ENCODE measurements at places on chromosomes 12 and 14.

- no peak for DNase-seq
These were observed 30.9 kb downstream of the PLEKHG7 start for GRCh38 chr12:92733661-92734060.

DNA sequence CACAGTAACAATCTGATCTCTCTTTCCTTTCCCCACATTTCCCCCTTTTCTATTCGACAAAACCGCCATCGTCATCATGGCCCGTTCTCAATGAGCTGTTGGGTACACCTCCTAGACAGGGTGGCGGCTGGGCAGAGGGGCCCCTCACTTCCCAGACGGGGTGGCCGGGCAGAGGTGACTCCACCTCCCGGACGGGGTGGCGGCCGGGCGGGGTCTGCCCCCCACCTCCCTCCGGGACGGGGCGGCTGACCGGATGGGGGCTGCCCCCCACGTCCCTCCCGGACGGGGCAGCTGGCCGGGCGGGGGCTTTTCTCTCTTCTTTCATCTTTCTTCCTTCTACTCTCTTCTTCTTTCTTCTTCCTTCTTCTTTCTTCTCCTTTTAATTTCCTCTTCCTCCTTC lies 1.3 kb upstream of the NUBPL start:
- no peak for DNase-seq

- peak; percentile 47 for DNase-seq
These were observed 263.1 kb upstream of the CRY1 start for GRCh38 chr12:107356266-107356936.

DNA sequence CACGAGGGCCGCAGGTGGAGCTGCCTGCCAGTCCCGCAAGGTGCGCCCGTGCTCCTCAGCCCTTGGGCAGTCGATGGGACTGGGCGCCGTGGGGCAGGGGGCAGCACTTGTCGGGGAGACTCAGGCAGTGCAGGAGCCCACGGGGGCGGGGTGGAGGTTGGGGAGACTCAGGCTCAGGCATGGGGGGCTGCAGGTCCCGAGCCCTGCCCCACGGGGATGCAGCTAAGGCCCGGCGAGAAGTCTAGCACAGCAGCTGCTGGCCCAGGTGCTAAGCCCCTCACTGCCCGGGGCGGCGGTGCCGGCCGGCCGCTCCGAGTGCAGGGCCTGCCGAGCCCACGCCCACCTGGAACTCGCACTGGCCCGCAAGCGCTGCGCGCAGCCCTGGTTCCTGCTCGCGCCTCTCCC lies 39.2 kb upstream of the P2RX7 start:
- no peak for DNase-seq

DNA sequence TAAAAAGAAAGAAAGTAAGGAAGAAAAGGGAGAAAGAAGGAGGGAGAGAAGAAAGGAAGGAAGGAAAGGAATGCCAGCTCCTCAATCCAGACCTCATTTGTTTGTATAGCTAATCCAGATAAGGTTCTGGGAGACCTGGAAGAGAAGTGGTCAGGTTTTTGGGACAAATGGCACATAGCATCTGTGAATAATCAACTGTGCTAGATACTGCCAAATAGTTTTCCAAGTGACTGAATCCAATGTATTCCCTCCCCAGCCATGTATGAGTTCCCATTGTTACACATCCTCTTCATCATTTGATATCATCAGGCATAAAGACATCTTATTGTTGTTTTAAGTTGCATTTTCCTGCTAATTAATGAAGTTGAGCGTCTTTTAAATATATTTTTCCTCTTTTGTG lies 18.6 kb upstream of the PTGR2 start:
- no peak for DNase-seq

- DNase-seq = no peak
These were observed 16.4 kb upstream of the MED13L start for GRCh38 chr12:116293687-116294453.

DNA sequence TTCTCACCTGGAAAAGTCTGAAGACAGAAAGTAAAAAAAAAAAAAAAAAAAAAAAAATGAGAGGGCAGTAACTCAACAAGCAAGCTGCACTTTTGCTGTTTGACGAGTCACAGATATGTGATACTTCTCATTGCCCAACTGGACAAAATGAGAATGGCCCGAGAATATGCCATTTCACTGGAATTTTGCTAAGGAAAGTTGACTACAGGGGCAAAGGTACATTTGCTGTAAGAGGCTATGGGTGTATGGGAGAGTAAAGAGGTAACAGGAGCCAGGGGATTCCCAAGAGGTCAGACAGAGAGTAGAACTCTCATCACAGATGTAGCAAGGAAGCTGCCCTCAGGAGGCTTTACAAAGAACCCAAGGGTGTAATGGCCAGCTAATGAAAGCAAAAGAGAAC lies 22.9 kb downstream of the KIF21A start:
- DNase-seq = no peak
